ENCODE measurements at places on chromosomes 6 and 20. TPM values are rescaled to one million over a fixed set of nuclear protein-coding genes. Genes with fewer than 3 reads are reported as not detected.

DNA sequence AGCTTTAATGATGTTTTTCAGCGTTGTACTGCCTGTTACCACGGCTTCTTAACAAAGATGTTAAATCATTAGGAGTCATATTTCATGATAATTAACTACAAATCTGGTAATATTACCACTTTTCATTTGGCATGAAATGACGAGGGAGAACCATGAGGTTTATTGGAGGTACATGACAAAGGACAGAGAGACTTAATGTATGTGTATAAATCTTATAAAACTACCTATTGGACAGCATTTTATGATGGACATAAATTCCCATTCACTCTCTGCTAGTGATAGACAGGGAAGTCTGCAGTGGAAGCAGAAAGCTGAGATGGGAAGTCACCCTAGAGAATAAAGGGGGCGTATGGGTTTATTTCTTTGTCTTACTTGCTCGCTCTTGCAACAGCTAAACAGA lies 949.9 kb upstream of the FLRT3 start:
- no peak for DNase-seq

DNA sequence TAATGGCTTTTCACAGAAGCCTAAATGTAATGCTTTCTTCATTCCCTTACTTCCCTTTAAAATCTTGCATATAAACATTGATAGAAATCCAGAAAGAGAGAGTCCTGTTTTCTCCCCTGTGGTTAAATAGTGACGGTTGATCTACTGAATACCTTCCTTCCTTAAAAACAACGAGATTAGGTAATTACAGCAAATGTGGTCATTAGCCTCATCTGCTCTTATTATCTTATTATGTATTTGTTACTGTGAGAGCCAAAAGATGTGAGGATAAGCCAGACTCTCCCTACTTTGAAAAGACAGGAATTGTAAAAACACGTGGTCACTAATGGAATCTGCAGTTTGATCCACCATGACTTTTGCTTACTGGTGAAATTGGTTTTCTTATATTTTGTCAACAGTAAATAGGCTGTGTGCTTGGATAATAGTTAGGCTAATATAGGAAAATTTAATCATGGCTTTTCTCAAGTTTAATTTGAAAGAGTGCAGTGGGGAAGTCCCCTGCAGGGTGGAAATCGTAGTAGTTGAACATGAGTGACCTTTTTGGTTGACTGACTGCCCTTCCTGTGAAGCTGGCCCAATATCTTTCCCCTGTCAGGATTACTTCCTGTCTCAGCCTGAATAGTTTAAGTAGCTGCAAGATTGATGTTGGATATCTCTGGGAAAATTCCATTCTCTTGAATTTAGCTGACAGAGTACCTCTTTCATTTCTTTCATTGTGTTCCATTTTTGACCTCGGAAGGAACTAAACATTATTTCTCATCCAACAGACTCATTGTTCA lies 62.8 kb downstream of the JARID2 start:
- DNase-seq: peak; percentile 82

DNA sequence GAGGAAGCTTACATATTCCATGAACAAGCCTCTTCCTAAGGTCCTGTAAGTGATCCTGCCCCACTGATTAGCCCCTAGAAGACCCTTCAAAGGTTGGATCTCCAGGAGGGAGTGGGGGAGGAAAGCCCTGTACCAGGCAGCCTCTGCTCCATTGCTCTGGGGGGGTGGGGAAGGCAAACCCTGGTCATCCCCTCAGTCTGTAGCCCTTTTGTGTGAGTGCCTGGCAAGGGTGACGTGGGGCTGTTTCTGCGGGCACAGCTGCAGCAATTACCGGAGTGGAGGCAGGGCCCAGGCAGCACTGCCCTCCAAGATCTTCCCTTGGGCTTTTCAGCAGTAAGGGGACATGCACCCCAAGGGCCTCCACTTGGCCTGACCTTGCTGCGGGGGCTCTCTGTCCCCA lies at the start of gene MOG:
Gene MOG, plus strand, starts transcription at position 295 of the 400 bp plus-strand sequence. CDS start 118 bp downstream, outside the sequence.
- DNase-seq: no peak

- no peak for DNase-seq
Measured at GRCh38 chr20:562232-562897, 18.8 kb upstream of the CSNK2A1 start.

DNA sequence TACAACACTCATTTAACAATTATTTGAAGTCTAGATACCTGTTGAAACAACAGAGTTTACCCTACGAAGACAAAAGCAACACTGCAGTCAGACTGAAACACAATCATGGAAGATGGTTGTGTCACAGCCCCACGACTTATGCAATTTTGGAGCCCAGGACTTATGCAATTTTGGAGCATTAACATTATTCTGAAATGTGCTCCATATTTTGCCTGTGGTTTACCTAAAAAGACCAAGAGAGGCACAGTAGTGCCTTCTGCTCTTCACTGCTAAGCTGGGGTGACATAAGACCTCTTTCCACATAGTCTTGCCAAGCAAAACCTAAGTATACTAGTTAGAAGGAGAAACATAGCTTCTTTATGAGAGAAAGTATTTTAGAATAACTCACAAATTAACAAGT lies 216.5 kb downstream of the PTPRK start:
- DNase-seq: no peak

- DNase-seq: no peak
Measured at GRCh38 chr6:163123098-163123497, 291.4 kb upstream of the QKI start.

- no peak for DNase-seq
Measured at GRCh38 chr20:61917474-61918145, 148.1 kb downstream of the TAF4 start.

DNA sequence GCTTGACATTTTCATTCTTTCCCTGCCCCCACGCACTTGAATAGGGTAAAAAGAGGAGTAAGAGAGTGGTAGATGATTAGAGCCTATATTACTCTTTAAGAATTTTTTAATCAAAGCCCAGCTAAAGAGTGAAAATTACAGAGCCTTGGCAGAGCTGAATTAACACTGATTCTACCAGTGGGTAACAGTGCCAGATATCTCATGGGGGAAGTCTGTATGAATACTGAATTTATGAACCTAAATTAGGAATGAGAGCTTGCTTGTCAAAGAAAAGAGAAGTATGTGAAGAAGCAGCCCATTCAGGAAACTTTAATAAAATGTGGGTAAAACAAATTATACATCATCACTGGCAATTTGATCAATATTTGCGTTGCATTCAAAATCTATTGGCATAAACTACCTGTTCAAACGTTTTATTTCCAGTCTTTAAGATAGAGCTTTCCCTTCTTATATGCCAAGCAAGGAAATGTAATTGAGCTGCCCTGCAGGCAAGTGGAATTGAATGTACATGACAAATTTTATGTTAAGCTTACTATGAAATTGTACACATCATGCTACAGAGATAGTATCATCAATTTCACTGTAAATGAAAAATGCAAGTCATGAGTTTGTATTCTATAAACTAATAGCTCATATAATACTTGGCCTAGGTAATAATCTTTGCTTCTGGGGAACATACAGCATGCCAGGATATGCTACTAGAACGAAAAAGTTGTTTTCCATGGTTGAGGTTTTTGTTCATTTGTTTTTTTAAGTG lies 14.5 kb downstream of the SOBP start:
- no peak for DNase-seq

- no peak for DNase-seq
Measured at GRCh38 chr6:91094341-91094740, 507.5 kb upstream of the MAP3K7 start.

DNA sequence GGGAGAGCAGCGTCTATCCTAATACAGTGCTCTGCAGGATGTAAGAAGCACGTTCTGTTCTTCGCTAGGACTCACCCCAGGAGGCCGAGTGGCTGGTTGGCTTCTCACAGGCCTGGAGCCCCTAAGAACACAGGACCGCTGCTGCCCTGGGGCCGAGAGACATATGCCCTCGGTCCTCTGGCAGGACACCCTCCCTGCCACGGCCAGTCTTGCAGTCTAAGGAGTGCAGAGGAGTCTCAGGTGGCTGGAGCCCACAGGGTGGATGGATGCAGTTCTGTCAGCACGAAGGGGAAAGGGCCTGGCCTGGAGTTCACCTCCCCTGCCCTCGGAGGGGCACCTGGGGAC lies 96.5 kb downstream of the SMOC2 start:
- DNase-seq: no peak

DNA sequence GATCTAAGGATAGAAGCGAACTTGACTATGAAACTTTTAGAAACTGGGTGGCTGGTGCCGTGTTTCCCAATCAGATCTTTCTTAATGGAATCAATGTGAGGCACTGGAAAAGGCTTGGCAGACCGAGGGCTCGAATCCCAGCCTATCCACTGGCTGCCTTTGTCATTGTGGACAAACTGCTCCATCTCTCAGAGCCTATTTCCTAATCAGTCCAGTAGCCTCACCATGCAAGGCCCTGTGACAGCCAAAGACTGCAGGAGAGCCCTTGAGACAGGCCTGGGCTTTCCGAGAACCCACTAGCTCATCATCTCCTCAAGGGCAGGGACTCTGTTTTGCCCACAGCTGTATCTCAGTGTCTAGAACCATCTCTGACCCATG lies 43.4 kb downstream of the SPDEF start:
- no peak for DNase-seq

GRCh38 chr6:157449610-157450009 lies 68.6 kb downstream of the ZDHHC14 start:
- DNase-seq: peak; percentile 83

KCNK17 gene
- not detected for total RNA-seq

All from dermis microvascular lymphatic vessel endothelial cell (primary cell).